Activated CD8-positive, alpha-beta memory T cell treated with anti-CD3 and anti-CD28 coated beads for 1 hour (primary cell): ENCODE measurements at places on chromosomes 3 and 15.

DNA sequence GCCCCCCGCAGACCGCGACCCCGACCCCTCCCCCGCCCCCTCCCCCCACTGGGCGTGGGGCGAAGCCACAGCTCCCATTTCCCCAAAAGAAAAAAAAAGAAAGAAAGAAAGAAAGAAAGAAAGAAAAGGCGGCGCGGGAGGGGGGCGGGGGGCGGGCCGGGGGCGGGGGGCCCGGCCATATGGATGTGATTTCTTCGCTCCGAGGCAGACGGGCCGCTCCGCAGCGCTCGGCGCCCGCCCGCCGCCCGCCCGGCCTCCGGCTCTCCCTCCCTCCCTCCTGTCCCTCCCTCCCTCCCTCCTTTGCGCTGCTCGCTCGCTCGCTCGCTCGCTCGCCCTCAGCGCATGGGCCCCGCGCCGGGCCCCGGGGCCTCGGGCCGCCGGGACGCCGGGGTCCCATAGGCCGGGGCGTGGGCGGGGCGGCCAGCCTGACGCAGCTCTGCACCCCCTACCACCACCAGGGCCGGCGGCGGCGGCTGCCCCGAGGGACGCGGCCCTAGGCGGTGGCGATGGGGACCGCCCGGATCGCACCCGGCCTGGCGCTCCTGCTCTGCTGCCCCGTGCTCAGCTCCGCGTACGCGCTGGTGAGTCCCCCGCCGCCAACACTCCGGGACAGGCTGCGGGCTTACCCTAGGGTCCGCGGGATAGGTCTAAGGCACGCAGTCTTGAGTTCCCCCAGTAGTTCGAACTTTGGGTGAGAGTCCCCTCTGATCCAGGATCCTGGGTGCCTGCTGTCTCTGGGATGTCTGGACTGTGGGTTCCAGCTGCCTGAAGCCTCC, 5.7 kb downstream of the PTH1R start:
- no peak for DNase-seq

DNA sequence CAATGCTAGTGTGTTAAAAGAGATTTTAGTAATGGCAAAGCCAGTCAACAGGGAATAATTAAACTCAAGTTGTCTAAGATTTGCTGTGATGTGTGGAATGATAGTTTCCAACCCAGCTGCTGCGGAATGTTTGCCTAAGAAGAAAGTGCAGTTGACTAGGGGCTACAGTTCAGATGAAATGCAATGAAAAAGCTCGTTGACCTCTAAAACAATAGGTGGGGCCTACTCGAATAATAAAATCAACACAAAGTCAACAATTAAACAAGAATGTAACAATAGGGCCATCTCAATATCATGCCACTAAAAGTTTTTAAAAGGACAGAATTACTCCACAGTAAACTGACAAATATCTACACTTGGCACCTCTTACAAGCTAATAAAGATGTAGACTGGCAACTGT, 484.2 kb downstream of the MECOM start:
- DNase-seq = no peak

DNA sequence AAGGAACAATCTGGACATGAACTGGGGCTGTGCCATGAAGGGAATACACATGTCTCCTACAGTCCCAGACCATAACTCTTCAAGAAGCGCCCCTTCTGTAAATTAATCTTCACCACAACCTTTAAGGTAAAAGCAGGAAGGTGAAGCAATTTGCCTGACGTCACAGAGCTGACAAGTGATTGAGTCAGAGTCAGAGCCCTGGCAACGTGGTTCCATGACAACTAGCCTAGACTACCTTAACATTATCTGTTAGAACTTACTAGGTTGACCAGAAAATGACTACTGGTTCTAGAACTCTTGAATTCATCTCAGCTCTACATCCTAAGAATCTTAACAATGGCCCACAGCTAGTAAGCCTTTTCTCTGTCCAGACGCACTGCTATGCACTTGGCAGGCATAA, 124.6 kb downstream of the NTRK3 start:
- DNase-seq = no peak

- DNase-seq = no peak
Observed at GRCh38 chr3:58577269-58577821, at the start of gene FAM107A. TSS of gene FAM107A (minus strand) at chr3:58577391. CDS start at chr3:58569860, 7,531 bp downstream.

DNA sequence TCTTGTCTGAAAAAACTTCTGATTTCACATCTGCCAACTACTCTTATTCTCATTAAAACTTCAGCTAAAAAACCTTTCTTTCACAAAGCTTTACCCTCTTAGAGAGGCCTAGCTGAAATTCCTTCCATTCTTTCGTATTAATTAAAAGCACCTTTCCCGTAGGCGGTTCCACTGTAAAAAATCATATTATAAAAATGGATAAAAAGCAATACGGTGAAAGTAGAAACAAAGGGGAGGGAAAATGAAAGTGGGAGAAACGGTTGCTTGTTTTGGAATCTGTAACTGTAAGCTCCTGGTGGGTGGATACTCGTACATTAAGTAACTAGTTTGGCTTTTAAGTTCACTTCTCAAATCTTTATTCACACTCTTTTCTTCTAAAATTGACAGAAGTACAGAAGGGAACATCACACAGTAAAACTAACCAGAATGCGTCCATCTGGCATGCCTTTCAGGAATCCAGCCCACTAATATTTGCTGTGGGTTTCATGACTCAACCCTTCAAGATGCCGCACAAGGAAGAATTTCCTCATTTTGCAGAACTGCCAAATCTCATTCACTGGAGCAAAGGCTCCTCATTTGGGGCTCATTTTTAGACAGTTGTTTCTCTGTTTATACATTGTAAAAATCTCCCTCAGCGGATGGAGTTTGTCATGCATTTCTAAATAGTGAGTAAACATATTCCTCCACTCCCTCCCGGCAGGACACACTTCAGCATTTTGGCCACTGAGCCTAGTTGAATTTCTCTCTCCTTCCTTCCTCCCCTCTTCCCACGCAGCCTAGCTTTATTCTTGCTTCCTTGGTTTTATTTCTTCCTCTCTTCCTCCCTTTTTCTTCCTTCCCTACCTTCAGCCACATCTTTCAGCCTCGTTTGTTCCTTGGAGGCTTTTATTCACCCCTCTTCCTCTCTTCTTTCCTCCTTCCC, 419.5 kb upstream of the NAALADL2 start:
- no peak for DNase-seq

DNA sequence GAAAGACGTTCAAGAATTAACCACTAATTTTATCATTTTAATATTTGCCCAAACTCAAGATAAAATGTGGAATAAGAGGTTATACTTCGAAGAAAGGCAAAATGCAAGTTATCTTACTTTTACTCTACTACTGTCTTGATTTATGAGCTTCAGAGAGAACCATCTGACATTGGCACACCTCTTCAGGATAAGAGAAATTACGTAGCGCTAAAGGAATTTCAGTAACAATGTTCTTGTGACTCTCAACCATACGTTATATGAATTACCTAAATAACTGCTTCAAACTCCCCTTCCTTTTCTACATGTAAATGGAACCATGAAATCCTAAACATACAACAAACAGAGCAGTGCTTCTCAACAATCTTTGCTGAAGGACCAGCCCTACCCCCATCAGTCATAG, 96.8 kb downstream of the ZNF385D start:
- DNase-seq = no peak
